ENCODE measurements at places on chromosomes 7 and 10.

DNA sequence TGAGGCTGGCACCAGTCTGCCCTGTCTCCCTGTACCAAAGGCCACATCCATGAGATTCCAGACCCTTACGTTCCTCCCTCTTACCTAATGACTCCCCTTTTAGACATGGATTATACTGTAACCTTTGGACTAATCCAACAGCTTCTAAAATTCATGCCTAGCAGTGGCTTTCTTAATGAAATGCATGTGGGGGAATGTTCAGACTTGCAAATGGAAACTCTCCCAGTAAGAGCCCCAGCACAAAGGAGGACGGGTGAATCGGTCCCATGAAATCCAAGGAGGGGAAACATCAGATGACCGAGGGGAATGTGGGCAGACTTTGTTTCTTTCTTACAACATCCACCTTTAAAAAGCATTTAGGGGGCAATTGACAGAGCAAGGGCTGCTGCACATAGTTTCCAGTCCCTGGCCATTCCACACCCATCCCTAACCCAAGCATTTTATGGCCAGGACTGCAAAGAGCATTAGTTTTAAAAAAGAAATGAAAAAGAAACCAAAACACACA, 71.5 kb downstream of the COL13A1 start:
- DNase-seq: no peak

DNA sequence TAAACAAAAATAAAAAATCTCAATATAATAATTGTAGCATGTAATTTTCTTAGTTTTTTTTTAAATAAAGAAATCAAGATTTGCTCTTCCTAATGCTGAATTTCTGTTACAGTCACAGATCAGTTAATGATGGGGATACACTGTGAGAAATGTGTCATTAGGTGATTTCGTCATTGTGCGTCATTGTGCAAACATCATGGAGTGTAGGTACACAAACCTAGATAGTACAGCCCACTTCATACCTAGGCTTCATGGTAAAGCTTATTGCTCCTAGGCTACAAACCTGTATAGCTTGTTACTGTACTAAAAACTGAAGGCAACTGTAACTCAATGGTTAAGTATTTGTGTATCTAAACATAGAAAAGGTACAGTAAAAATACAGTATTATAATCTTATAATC, 74.4 kb upstream of the LSM8 start:
- DNase-seq: no peak

DNA sequence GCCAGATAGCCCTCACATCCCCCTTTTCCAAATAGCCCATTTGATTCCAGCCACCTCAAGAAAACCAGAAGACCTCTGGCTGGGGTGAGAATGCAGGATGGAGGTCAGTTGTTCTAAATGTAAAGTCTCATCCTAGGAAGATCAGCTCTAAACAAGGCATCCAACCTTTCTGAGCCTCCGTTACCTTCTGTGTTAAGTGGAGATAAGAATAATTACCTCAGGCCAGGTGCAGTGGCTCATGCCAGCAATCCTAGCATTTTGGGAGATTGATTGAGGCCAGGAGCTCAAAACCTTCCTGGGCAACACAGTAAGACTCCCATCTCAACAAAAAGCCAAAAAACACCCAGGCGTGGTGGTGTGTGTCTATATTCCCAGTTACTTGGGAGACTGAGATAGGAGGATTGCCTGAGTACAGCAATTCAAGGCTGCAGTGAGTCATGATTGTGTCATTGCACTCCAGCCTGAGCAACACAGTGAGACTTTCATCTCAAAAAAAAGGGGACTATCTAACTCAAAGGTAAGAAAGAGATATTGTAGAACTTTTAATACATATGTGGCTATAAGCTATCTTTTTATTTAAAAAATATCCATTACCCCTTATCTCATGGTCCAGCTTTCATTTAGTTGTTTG, 43.5 kb downstream of the PRTFDC1 start:
- DNase-seq: peak; percentile 77

DNA sequence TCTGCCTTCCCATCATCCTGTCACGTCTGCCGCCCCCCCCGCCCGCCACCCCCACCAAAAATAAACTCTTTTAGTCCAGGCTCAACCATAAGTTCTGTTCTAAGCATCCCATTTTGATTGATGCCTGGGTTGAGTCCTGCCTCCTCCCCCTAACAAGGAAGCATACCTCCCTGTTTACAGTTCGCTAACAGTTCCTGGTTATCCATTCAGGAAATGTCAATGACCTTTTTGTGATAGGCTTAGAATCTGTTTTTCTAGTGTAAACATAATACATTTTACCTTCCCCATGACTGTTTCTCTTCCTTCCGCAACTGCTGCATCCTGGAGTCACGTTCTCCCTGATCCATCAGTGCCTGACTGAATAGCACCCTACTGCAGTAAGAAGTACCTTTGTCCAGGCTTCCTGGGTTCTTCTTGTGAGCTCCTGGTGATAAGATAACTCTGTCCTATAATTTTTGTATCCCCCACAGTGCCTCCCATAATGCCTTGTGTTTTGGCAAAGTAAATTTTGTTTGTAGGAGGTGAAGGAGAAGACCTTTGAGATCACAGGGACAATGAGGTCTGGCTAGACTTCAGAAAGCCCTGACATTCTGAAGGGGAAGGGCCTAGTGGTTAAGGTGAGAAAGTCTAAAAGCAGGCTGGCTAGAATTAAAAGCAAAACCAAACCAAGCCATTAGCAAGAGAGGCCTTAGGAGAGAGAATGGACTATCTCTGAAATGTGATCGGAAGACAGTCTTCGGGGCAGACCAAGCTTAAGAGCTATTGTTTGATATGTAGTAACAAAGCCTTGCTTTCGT, 7.3 kb downstream of the AGFG2 start:
- DNase-seq: no peak

- DNase-seq: no peak
Observed at GRCh38 chr7:29467193-29467926, 96.3 kb upstream of the PRR15 start.

DNA sequence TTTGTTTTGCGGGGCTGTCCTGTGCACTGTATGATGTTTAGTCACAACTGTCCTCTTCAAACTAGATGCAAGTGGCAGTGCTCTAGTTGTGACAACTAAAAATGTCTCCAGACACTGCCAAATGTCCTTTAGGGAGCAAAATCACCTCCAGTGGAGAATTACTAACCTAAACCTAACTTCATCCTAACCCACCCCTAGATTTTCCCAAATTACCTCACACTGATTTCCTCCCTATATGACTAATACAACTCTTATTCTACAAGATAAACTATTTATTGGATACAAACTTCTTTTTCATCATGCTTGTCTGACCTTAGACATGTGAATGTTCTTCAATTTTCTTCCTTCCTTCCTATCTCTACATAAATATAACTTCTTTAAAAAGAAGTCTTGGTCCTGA, 26.4 kb downstream of the PNPLA8 start:
- no peak for DNase-seq

DNA sequence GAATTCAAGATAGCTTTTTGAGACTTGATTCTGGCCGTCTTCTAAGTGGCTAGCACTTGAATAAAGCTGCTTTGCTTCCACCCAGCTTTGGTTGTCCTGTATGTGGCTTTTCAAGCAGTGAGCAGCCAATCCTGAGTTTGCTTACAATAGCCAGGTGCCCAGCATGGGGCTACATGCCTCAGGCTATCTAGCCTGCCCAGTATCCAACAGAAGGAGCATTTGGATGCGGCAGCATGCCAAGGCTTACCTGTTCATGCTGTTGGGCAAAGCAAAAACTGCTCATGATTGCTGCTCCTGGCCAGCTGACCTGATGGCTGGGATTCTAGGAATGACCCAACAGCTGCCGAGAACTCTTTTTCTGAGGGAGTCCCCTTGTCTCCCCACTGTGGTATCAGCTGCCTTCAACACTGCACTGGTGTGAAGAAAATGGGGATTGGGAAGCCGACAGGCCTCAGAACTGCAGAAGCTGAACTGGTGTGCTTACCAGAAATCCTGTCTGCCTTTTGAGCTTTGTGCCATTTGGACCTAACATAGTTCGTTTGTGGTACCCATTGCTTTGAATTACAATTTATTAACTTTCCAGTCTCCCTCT, 618.9 kb upstream of the IGFBP3 start:
- no peak for DNase-seq

DNA sequence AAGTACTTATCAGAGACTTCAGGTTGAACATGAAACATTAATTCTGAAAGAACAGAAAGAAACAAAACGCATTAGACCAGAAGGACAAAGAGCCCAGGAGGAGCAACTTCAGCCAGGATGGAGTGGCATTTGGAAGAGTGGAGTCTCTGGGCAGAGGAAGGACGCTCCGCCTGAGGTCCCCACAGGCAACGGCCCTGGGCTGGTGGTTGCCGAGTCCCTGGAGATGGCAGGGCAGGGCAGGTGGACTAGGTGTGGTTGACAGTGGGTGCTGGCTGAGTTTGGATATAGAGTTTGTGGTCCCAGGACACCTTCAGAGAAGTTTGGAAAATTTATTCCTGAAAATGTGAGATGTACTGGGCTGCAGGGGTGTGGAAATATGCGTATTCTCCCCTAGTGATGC, 27.4 kb upstream of the LARP4B start:
- no peak for DNase-seq

GRCh38 chr10:77622889-77623291, 14.7 kb downstream of the KCNMA1 start:
- DNase-seq: no peak

DNA sequence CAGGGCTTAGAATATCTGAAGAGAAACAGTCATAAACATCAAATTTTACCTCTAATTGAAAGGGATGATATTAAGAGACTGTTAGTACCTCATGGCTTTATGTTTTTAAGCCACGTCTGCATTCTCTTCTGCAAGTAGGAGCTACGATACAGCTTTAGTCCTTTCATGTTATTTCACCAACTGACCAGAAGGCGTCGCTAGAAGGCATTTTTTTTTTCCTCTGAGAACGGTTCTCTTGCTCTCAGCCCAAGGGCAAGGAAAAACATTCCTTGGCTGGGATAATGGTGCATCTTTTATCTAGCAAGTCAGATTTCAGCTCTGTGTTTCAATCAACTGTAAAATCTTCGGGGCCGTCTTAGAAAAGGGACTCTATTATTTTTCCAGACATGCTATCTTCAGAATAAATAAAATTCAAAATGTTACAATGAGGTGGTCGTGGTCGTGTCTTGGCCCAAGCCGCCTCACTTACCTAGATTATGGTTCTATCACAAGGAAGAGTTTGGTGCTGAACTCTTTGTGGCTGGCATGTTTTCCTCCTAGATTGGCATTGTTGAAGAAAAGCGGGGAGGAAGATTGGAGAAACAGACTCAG, 41.6 kb upstream of the LYZL2 start:
- DNase-seq: peak; percentile 84

DNA sequence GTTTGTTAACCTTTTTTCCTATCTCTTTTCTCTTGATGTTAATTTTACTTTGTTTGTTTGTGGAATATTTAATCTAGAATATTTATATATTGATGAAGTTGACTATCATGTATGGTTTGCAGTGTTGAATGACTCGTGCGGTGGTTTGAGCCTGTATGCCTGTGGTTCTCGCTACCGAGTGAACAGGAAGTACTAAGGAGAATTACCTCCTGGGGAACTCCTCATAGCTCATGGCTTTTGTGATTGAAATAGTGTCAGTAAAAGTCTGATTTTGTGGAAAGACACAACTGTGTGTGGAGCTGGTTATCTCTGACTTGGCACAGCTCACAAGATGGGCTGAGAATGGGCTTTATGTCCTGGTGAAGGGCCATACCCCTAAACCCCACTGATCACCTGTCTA, 498.6 kb downstream of the GLRX3 start:
- DNase-seq: no peak

DNA sequence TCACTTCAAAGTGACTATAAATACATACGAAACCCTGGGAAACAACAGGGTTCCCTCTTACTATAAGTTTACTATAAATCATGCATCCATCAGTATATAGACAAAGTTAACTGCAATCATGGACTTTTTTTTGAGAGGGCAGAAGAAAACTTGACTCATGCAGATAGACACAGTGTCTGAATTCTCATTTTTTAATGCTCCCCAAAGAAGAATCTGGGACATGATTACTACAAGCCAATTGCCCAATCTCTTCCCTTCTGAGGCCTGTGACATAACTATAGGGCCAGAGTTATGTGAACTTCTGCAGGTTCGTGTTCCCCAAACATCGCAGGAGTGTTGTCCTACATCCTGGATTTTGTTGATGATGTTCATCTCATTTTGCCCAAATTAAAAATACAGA, 376.5 kb downstream of the KCNMA1 start:
- DNase-seq: no peak

GRCh38 chr7:102061981-102062390, 224.7 kb upstream of the SH2B2 start:
- peak; percentile 51 for DNase-seq

DNA sequence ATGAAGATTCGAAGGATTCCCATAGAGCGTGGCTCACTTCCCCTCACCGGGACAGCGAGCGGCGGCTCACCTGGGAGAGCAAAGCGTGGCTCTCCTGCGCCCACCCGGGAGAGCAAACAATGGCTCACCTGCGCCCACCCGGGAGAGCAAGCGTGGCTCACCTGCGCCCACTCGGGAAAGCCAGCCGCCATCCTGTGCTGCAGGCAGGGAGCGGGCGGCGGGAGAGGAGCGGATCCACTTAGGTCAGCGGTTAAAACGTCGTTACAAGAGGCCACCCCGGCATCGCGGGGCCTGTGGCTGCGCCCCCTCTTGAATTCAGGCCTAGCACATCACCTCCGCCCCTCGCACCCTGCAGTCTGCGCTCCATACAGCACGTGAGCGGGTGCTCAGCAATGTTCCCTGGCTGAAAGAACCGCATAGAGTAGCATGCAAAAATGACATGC, 461 bp upstream of the FIGNL1 start:
- DNase-seq: peak; percentile 15

- peak; percentile 40 for DNase-seq
Observed at GRCh38 chr10:17562614-17563013, 54.6 kb downstream of the HACD1 start.

DNA sequence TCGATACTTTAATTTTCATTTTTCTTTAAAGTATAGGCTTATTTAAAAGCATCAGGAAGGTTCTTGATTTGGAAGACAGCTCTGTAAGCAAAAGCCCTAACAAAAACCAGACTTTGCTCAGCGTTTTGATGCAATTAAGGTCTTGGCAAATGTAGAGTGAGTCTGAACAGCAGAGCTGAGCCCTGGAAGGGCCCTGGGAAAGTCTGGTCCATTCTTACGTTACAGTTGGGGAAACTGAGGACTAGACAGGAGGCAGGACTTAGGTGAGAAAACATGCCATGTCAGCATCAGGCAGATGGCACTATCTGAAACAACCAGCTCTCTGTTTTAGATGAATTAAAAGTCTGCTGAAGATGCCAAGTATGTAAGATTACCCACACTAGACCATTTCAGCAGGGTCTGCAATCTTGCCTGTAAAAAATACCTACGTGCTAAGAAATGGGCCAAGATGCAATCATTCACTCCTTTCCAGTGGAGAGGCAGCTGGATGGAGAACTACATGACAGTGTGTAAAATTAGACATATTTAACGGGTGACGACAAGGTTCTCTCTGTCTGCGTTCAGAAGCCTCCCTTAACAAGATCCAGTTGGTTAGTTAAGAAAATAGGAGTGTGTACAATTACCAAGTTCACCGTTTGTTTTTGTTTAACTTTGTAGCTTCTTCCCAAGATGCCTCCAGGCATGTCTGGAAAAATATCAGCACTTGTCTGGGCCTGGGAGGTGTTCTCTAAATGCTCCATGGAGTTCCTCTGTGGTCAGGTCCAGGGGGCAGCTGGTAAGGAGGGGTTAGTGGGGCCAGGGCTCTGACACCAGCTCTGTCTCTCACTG, 502.3 kb upstream of the ZMIZ1 start:
- DNase-seq: peak; percentile 84

- DNase-seq: peak; percentile 75
Observed at GRCh38 chr10:62019685-62020359, 118.3 kb downstream of the ARID5B start.
